ENCODE measurements at places on chromosomes 6 and 20.

GRCh38 chr6:132198896-132199295 is 202.4 kb downstream of the MOXD1 start:
- no peak for DNase-seq

GRCh38 chr6:37324131-37325033 is 29.4 kb upstream of the RNF8 start:
- DNase-seq: no peak

GRCh38 chr6:135212020-135212806 is 31.1 kb downstream of the MYB start:
- no peak for DNase-seq

- DNase-seq: peak; percentile 46
Observed at GRCh38 chr6:83467620-83468036, 36.8 kb upstream of the ME1 start.

GRCh38 chr20:528923-529604 is 14.5 kb downstream of the CSNK2A1 start:
- no peak for DNase-seq

GRCh38 chr6:157019733-157020132 is 242.6 kb downstream of the ARID1B start:
- DNase-seq: no peak

- DNase-seq: no peak
Observed at GRCh38 chr20:44410583-44411019, 55.1 kb downstream of the HNF4A start.

GRCh38 chr20:44020406-44021148 is 105.9 kb downstream of the TOX2 start:
- DNase-seq: no peak

Measured in mucosa of gallbladder (tissue), 1 donor.